Activated T-helper 1 cell treated with anti-CD3 and anti-CD28 coated beads, Interleukin-2, amount 50 U/mL, for 16 hours (primary cell): ENCODE measurements at places on chromosomes 12 and 14.

- no peak for DNase-seq
Measured at GRCh38 chr14:33617154-33617553, 333.7 kb downstream of the EGLN3 start.

DNA sequence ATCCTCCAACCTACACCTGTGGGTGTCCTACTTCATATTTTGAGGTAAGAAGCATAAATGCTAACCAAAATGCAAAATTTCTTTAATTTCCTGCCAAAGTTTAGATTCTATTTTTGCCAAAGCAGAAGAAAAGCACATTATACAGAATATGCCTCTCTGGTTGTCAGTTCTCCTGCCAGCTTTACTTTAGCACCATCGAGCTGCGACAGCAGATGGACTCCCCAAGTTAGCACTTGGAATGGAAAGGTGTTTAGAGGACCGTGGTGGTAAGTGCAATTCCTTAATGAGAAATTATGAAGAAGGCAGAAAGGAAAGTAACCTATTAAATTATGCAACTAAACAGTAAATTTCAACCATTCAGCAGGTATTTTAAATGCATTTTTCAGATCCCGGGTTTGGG is 326.6 kb downstream of the RERGL start:
- no peak for DNase-seq

GRCh38 chr12:23028158-23028802 is 403.3 kb downstream of the ETNK1 start:
- DNase-seq = no peak

DNA sequence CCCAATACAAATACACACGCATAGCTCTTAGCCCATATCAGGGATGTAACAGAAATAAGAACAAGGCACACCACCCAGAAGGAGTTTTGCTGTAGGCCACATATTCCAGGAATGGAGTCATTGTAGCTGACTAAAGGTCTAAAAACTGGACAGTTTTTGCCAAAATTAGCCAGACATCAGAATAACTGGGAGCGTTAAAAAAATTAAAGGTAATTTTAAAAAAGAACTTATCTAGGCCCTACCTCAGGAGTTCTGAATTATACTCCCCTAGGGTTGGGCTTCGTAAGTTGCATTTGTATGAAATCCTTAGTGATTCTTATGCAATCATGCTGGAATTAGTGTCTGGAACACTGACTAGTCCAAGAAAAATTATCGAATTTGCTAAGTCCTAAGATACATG is 987.7 kb downstream of the GALC start:
- DNase-seq = no peak

GRCh38 chr14:89163031-89163636 is 253.9 kb downstream of the FOXN3 start:
- DNase-seq = no peak

DNA sequence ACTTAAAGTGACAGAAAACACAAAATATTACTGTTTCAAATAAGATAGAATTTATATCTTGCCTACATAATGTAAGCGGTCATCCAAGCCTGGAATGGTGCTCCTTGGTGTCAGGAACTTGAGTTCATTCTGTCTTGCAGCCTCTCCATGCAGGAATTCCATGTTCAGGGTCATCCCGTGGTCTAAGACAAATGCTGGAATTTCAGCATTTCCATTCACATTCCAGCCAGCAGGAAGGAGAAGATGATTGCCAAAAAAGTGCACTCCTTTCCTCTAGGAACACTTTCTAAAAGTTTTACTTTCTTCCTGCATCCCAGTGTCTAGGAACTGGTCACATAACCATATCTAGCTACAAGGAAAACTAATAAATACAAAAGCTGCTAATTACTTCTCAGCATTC is 106.3 kb downstream of the PTPRO start:
- DNase-seq = no peak

DNA sequence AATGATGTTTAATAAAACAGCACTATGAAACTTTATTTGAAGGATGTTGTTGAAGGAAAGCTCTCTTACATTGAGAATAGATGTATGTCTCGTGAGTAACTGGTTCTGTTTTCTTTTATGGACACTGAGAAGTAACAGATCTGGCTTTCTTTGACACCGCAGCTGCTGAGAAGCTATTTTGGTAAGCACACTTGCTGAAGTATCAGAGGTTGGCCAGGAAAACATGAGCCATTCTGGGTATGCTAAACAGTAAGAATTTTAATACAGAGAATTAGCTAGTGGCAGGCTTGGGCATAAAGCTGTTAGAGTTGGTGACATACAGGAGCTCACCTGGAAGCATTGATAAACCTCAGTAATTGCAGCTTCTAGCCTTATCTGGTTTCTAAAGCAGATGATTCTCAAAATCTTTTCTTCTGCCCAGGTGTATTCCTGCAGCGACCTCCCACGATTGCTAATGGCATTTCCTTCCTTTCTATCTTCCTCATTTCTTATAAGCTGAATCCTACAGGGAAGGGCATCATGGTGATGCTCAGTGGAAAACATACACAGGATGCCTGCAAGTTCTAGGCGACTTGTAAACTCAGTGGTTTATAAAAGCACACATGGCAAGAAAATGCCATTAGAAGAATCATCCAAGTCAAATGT is 291.6 kb upstream of the SLC16A7 start:
- no peak for DNase-seq

DNA sequence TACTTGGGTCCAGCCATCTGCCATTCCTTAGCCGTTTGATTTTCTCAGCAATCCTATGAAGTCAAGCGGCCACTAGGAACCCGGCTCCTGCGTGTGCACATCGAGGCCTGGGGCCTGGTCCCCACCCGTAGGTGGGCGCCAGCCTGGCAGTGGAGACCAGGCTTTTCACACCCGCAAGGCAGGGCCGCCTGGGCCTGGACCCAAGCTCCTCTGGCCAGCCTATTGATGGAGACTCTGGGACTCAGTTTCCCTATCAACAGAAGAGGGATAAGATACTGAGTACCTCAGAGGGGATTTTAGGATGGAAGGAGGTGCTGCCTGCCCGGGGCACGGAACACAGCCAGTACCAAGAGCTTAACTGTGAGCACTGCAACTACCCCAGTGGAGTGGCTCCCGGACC is 104.3 kb upstream of the C14orf180 start:
- no peak for DNase-seq

DNA sequence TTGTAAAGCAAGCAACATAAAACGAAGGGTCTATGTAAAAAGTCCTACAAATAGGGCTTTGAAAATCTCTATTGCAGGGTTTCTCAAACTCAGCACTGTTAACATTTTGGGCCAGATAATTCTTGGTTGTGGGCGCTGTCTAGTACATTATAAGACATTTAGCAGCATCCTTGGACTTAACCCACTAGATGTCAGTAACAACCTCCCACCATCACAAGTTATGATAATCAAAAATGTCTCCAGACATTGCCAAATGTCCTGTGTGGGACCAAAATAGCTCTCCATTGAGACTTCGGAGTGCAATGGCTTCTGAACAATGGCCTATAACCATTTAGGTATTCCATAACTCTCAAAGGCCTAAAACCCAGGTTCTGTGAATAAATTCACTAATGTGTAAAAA is 22.9 kb upstream of the DHRS7 start:
- no peak for DNase-seq

GRCh38 chr12:96210376-96211055 is 16.3 kb downstream of the ELK3 start:
- DNase-seq = no peak

DNA sequence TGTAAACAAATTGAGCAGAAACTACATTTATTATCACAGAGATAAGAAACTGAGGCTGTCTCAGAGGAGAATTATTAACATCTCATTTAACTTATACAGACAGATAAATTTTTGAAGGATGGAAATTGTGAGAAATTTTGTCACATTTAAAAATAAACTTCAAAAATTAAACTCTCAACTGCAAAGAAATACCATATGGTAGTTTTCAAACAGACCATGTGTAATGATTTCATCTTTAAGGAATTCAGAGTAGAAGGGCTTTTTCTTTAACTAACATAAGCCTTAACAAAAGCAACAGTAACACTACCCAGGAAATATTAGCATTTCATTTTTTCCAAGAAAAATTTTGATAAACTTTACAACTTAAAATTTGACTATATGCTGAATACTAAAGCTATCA is 26.6 kb downstream of the NUP37 start:
- DNase-seq = no peak

DNA sequence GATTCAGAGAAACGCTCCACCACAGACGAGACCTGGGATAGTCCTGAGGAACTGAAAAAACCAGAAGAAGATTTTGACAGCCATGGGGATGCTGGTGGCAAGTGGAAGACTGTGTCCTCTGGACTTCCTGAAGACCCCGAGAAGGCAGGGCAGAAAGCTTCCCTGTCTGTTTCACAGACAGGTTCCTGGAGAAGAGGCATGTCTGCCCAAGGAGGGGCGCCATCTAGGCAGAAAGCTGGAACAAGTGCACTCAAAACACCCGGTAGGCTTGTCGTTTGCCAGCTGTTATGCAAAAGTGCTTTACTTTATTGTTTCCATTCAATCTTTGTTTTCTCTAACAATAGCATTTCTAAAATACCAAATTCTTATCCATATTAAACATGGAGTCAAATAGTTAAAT is 287.3 kb downstream of the NAV3 start:
- DNase-seq = no peak

- DNase-seq = no peak
Measured at GRCh38 chr12:76687981-76688380, 75.9 kb upstream of the ZDHHC17 start.

DNA sequence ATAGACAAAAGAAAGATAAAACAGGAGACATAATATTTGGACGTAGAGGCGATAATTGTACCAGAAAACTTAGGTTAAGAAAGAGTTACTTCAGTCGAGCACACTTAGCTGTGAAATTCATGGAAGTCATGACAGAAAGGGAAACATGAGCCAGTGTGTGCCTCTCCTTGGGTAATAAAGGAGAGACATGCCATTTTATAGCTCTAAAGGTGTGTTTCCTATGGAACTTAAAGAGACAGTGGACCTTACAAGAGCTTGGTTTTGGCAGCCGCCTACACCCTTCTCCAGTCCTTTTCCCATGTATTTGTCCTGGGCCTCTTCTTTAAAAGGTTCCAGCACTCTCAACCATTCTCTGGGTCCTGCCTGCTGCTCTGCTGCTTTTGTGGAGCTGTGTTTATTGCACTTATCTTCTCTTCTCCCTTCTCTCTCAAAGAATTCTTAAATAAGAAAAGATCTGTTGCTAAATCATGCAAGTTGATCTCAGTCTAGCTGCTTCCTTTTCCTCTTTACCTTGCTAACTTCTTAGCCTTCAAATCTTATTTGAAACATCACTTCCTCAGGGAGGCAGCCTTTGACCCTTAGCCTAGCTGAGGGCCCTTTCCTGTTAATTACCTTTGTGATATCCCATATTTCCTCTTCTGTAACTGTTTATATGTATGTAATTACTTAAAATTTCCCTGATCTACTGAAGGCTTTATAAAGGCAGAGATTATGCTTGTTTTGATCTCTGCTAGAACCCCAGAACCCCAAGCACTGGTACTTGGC is 81.8 kb upstream of the EVL start:
- no peak for DNase-seq

DNA sequence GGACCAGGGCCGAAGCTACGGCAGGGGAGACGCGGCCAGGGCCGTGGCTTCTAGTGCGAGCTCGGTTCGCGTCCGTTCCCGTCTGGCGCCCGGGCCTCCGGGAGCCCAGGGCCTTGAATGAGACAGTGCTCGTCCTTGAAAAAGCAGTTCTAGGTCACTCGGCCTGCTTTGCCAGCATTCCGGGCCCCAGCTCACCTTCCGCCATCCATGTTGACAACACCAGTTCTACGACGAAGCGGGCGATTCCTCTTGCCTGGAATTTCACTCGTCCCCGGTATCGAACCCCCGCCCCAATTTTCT is 4.5 kb downstream of the OR10AD1 start:
- peak; percentile 6 for DNase-seq

- DNase-seq = no peak
Measured at GRCh38 chr12:107135177-107135576, 41.8 kb upstream of the CRY1 start.

GRCh38 chr12:22215467-22216253 is 118.8 kb downstream of the ST8SIA1 start:
- DNase-seq = no peak

GRCh38 chr14:68246074-68246785 is 426.7 kb downstream of the RAD51B start:
- no peak for DNase-seq

DNA sequence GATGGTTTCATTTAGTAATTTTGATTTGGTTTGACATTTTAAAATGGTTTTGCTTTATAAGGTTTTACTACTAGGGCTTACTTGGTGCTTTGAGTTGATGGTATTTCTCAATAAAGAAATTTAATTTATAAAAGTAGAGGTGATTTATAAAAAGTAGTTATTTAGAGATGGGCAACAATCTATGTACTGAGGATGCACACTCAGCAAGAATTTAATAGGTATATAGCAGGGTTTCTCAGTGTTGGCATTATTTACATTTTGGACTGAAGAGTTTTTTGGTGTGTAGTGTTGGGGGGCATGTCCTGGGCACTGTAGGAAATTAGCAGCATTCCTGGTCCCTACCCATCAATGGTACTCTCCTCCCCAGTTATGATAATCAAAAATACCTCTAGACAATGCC is 47.7 kb downstream of the PPHLN1 start:
- DNase-seq = no peak

DNA sequence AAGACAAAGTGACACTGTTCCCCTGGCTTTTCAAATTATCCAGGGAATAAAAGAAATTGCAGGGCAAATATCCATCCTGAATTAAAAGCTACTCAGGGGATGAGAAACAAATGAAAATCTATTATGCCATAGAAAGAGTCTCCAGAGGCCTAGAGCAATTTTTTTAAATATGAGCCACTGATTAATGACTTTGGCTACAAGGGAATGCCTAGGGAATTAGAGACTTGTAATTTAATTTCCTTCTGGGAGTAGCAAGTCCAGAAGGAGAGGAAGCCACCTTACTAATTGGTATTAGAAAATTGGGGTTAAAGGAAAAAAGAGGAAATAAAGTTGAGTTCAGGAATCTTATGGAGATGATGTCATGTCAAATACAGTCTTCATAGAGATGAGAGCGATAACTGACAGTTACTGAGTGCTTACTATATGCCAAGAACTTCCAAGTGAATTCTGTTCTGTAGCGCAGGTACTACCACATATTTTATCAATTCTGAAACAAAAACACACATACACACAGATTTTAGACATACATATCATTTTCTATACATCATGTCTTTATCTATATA is 304.4 kb downstream of the DUSP6 start:
- no peak for DNase-seq
